B cell (primary cell): ENCODE measurements at places on chromosomes 2 and 18. TPM values are rescaled to one million over a fixed set of nuclear protein-coding genes. Genes with fewer than 3 reads are reported as not detected.

Gene IFIH1
- 54.8 and 59.7 TPM in 2 replicates for total RNA-seq

Gene AQP12A
- not detected in 2 replicates for total RNA-seq

Gene HOXD1
- not detected in 2 replicates for total RNA-seq

Gene CAPN13
- total RNA-seq: not detected in 2 replicates

Gene CASP8
- 120 and 131 TPM in 2 replicates for total RNA-seq

Gene B4GALT6
- 1.7 TPM in 2 replicates for total RNA-seq

Gene HOXD4
- total RNA-seq: not detected in 2 replicates

Gene EIPR1
- total RNA-seq: 31.2 and 31.8 TPM in 2 replicates

Gene SOWAHC
- total RNA-seq: 0.05 and 0.07 TPM in 2 replicates

Gene BMPR2
- 24.6 and 27.2 TPM in 2 replicates for total RNA-seq

Gene TSPYL6
- not detected in 2 replicates for total RNA-seq

Gene CTLA4
- total RNA-seq: 0.30 and 1.1 TPM in 2 replicates

Gene CYBRD1
- total RNA-seq: not detected in 2 replicates

Gene RAB6C
- not detected in 2 replicates for total RNA-seq

- no peak for DNase-seq
- no peaks in the 10 kb centered on the region for H3K27me3 ChIP-seq
- H3K4me1 ChIP-seq: no peaks in the 10 kb centered on the region
- no peak overlapping the region for H3K4me3 ChIP-seq
These were observed 575.3 kb downstream of the CMPK2 start for GRCh38 chr2:6290217-6291015.

GRCh38 chr2:109481196-109481555, 132.6 kb downstream of the SEPTIN10 start:
- no peaks in the 10 kb centered on the region for H3K4me1 ChIP-seq
- no peaks in the 10 kb centered on the region for H3K27me3 ChIP-seq

GRCh38 chr2:168592181-168592831, 136.2 kb downstream of the CERS6 start:
- H3K4me1 ChIP-seq: peaks cover 10% of the 10 kb centered on the region
- H3K36me3 ChIP-seq: no peaks in the 10 kb centered on the region
- DNase-seq: no peak
- no peak overlapping the region for H3K4me3 ChIP-seq
- no peaks in the 10 kb centered on the region for H3K27me3 ChIP-seq
- no peak overlapping the region for H3K27ac ChIP-seq

DNA sequence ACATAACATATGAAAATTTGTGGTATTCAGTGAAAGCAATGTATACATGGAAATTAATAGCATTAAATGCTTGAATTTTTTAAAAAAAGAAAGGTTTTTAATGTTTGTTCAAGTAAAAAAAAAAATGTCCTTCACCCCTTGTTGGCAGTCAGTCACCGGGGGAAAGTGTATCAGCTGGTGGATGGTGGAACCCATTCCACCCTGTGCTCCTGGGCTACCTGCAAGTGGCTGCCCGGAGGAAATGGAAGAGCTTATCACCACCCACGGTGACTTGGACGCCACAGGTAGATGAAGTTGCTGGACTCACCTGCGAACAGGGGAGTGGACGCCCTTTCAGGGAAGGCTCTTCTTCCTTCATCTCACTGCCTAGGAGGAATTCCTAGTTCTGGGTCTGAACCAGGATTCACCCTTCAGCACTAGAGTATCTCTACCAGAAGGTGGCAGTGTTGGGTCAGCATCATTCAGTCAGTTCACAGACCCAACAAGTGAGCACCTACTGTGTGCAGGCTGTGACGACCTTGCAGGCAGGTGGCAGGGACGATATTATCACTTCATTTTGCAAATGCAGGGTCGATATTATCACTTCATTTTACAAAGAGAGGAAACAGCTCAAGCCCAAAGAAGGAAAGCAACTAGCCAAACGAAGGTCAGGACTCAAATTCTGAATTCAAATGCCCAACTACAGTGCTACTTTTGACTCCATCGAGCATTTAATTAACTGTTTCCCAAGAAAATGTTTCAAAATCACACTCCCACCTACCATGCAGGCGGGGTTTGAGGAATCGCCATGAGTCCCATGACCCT, 35.8 kb downstream of the CIB4 start:
- no peak overlapping the region for H3K27ac ChIP-seq
- no peak overlapping the region for H3K4me3 ChIP-seq
- peaks cover 6% of the 10 kb centered on the region for H3K27me3 ChIP-seq
- peak; percentile 57 for DNase-seq

DNA sequence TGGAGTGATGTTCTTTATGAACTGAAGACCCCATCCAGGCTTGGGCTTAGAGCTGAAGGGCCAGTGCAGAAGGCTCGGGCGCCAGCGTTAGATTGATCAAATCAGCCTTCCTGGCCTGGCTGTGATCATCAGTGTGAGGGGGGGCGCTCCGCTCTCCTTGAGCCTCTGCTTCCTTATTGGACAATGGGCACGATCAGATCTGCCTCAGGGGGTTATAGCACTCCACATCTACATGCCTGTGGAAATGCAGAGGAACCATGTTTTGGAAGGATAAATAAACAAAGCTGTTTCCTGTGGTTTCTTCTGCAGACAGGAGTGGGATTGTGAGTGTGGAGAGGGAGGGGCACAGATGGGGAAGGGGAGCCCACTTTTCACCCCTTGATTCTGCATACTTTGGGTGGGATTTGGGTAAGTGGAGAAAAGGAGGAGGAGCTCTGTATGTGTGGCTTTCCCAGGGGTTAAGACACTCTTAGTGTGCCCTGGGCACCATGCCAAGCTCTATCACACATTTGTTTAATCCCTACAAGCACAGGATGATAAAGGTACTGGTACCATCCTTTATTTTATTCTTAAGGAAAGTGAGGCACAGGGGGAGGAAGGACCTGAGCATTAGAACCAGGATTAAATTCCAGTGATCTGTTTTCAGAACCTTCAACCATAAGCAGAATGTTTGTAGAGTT, 150.5 kb downstream of the EN1 start:
- H3K27me3 ChIP-seq: no peaks in the 10 kb centered on the region
- no peaks in the 10 kb centered on the region for H3K4me1 ChIP-seq
- H3K36me3 ChIP-seq: no peaks in the 10 kb centered on the region
- H3K4me3 ChIP-seq: no peak overlapping the region
- H3K27ac ChIP-seq: no peak overlapping the region
- no peak for DNase-seq

DNA sequence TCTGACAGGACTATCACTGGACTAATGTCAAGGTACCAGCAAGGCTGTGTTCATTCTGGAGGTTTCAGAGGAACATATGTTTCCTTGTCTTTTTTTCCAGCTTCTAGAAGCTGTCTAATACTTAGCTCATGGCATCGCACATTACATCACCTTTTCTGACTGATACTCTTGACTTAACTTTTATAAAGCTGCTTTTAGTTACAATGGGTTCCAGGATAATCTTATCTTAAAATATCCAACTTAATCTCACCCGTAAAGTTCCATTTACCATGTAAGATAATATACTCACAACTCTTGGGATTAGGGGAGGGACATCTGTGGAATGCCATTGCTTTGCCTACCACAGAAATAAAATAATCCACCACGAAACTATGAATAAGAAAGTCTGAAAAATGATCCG, 394.2 kb downstream of the CDH19 start:
- H3K27me3 ChIP-seq: no peaks in the 10 kb centered on the region
- DNase-seq: no peak
- H3K36me3 ChIP-seq: no peaks in the 10 kb centered on the region

GRCh38 chr2:6109831-6110230, 417.6 kb downstream of the SOX11 start:
- H3K4me3 ChIP-seq: no peak overlapping the region
- H3K27ac ChIP-seq: no peak overlapping the region
- no peaks in the 10 kb centered on the region for H3K27me3 ChIP-seq
- no peak for DNase-seq
- no peaks in the 10 kb centered on the region for H3K36me3 ChIP-seq

DNA sequence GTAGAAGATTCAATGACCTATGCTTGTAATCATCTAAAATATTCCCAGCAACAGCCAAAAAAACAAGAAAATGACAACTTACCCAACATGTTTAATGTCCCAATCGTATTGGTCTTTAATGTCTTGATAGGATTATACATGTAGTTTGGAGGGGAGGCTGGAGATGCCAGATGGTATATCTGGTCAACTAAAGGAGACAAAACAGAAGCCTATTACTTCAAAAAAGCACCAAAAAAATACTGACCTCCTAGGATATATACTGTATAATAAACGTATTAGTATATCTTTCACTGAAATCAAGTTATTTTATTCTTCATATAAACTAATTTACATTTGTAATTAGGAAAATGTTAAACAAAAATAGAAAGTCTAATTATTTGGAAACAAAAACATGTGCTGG, 64.5 kb downstream of the UXS1 start:
- H3K27me3 ChIP-seq: no peaks in the 10 kb centered on the region
- H3K4me3 ChIP-seq: no peak overlapping the region
- no peak for DNase-seq
- H3K27ac ChIP-seq: no peak overlapping the region
- no peaks in the 10 kb centered on the region for H3K4me1 ChIP-seq

GRCh38 chr2:228624733-228625132, 443.2 kb upstream of the SPHKAP start:
- H3K4me1 ChIP-seq: no peaks in the 10 kb centered on the region
- H3K4me3 ChIP-seq: no peak overlapping the region
- H3K36me3 ChIP-seq: no peaks in the 10 kb centered on the region

DNA sequence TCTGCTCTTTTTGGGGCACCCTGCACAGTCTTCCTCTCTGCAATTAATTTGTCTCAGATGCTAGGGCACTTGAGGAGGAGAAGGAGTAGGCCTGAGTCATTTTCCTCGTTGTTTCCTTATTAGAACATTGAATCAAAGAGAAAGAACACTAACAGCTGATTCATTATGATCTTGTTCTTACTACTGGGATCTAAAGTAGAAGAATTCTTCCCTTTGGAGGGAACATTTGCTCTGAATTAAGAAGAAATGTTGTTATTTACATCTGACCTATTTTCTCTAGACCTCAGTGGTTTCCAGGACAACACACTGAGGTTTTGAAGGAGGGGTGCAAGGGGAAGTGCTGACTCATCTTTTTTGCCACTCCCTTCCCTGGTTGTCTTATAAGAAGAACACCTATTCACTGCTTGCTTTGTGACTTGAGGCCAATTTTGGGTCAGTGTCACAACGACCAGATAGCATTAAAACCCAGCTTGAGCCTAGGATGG, 24.3 kb upstream of the STAT1 start:
- no peak overlapping the region for H3K4me3 ChIP-seq
- no peak overlapping the region for H3K27ac ChIP-seq
- H3K4me1 ChIP-seq: no peaks in the 10 kb centered on the region
- no peaks in the 10 kb centered on the region for H3K36me3 ChIP-seq
- DNase-seq: no peak

DNA sequence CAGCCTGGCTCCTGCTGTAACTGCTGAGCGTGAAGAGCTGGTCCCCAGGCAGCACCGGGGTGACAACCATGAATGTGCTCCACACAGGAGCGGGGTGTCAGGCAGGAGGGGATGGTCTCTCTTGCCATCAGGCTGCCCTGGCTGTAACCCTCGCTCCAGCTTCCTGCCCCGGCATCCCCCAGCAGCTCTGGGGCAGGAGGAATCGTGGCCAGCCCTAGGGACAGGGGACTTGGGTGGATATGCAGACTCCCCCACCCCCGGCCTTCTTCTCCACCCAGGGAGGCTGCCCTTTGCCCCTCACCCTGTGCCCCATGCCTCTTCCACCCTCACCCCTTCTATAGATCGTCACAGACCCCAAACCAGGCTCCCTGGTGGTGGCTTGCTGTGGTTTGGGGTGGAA, 69.4 kb upstream of the SMAD7 start:
- no peaks in the 10 kb centered on the region for H3K36me3 ChIP-seq
- peaks cover 40% of the 10 kb centered on the region for H3K4me1 ChIP-seq
- H3K4me3 ChIP-seq: no peak overlapping the region

GRCh38 chr18:36529747-36530146, 232.2 kb downstream of the FHOD3 start:
- no peaks in the 10 kb centered on the region for H3K36me3 ChIP-seq
- H3K4me3 ChIP-seq: no peak overlapping the region
- no peak for DNase-seq
- peaks cover 4% of the 10 kb centered on the region for H3K4me1 ChIP-seq

- H3K27ac ChIP-seq: no peak overlapping the region
- H3K4me3 ChIP-seq: no peak overlapping the region
- peaks cover 43% of the 10 kb centered on the region for H3K27me3 ChIP-seq
- no peak for DNase-seq
These were observed 1.7 kb downstream of the RBMS1 start for GRCh38 chr2:160491911-160492371.

- no peaks in the 10 kb centered on the region for H3K4me1 ChIP-seq
- H3K27ac ChIP-seq: no peak overlapping the region
- no peaks in the 10 kb centered on the region for H3K36me3 ChIP-seq
These were observed 73.1 kb downstream of the MAPK4 start for GRCh38 chr18:50632895-50633515.

DNA sequence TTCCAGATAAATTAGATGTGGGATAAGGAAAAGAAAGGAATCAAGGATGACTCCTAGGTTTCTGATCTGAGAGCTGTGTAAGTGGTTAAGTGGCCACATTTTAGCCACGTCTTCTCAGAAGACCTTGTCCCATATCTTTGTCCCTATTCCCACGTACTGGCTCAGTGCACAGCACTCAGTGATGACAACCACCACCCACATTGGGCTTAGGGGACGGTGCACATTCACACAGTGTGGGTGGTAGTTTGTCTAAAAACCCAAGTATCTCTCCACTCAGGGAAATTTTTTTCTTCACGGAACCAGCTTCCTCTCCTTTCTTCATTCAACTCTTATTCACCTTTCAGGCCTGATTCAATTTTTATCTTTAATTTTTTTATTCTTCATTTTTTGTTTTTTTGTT, 30.6 kb upstream of the GCC2 start:
- H3K27ac ChIP-seq: no peak overlapping the region
- H3K4me1 ChIP-seq: no peaks in the 10 kb centered on the region
- H3K4me3 ChIP-seq: no peak overlapping the region
- no peak for DNase-seq
- peaks cover 3% of the 10 kb centered on the region for H3K27me3 ChIP-seq

GRCh38 chr2:119119076-119119785, 39.3 kb downstream of the C1QL2 start:
- H3K27ac ChIP-seq: no peak overlapping the region
- H3K27me3 ChIP-seq: no peaks in the 10 kb centered on the region
- no peaks in the 10 kb centered on the region for H3K36me3 ChIP-seq
- H3K4me3 ChIP-seq: no peak overlapping the region
- no peaks in the 10 kb centered on the region for H3K4me1 ChIP-seq
- no peak for DNase-seq

DNA sequence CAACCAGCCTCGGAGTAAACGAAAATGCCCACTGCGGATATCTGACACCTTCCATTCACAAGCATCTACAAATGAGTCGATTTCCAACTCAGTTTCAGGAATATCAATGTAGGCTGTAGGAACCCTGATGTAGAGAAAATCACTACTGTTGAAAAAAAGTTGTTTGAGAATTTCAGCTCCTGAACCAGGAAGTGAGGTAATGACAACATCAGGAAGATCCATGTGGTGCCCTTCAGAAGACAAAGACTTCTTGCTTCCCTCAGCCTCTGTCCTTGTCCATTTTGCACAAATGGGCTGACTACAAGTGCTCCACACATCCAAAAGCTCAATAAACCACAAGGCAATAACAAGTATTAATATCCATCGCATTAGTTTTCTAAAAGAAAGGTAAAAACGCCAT, 4.7 kb downstream of the DSEL start:
- no peaks in the 10 kb centered on the region for H3K36me3 ChIP-seq
- DNase-seq: no peak
- no peak overlapping the region for H3K27ac ChIP-seq
- H3K27me3 ChIP-seq: no peaks in the 10 kb centered on the region
- no peaks in the 10 kb centered on the region for H3K4me1 ChIP-seq
